Dermis lymphatic vessel endothelial cell (primary cell): ENCODE measurements at places on chromosomes 13 and 19. TPM values are rescaled to one million over a fixed set of nuclear protein-coding genes. Genes with fewer than 3 reads are reported as not detected.

The ATP8B3 gene
- 0.43 and 0.52 TPM in 2 replicates for total RNA-seq

The NECTIN2 gene
- total RNA-seq: 76.8 and 98.0 TPM in 2 replicates

The FCER2 gene
- not detected in 2 replicates for total RNA-seq

The FUT1 gene
- total RNA-seq: 7.8 and 9.8 TPM in 2 replicates

The ZNF574 gene
- 8.2 and 9.7 TPM in 2 replicates for total RNA-seq
